Stimulated activated CD4-positive, alpha-beta T cell treated with anti-CD3 and anti-CD28 coated beads, Interleukin-1b, Interleukin-23, amount 100 ng/mL, for 1 hour (primary cell): ENCODE measurements at places on chromosomes 2 and 18.

GRCh38 chr2:213627054-213627710 is 342.9 kb downstream of the SPAG16 start:
- DNase-seq, result no peak

- no peak for DNase-seq
These were observed 28.3 kb upstream of the SLC40A1 start for GRCh38 chr2:189608795-189609422.

GRCh38 chr18:23135550-23136325 is 453 bp downstream of the CABLES1 start:
- no peak for DNase-seq

GRCh38 chr18:68494802-68495581 is 219.9 kb downstream of the TMX3 start:
- no peak for DNase-seq

DNA sequence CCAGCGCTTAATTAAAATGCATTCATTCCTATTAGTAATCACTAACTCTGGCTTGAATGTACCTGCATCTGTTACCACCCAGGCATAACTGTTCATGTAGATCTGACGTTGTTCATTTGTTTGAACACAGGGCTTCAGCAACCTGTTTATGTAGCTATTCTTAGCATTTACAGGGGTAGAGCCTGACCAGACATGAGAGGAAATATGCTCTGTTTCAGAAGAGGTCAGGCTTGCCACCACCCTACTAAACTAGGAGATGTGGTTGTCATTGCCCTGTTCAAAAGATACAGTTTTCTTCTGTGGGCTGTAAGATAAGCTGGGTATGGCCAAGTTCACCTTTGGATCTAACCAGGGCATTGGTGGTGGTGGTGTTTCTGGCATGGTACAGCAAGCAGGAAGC is 8.8 kb downstream of the MGAT5 start:
- DNase-seq, result no peak

- no peak for DNase-seq
These were observed 2.2 kb upstream of the MTCL1 start for GRCh38 chr18:8703092-8703709.

GRCh38 chr2:66507673-66508201 is 72.8 kb downstream of the MEIS1 start:
- DNase-seq, result no peak

GRCh38 chr2:190110699-190111098 is 48.2 kb upstream of the MSTN start:
- DNase-seq, result no peak

GRCh38 chr2:174606336-174606735 is 8.7 kb upstream of the WIPF1 start:
- DNase-seq, result no peak

DNA sequence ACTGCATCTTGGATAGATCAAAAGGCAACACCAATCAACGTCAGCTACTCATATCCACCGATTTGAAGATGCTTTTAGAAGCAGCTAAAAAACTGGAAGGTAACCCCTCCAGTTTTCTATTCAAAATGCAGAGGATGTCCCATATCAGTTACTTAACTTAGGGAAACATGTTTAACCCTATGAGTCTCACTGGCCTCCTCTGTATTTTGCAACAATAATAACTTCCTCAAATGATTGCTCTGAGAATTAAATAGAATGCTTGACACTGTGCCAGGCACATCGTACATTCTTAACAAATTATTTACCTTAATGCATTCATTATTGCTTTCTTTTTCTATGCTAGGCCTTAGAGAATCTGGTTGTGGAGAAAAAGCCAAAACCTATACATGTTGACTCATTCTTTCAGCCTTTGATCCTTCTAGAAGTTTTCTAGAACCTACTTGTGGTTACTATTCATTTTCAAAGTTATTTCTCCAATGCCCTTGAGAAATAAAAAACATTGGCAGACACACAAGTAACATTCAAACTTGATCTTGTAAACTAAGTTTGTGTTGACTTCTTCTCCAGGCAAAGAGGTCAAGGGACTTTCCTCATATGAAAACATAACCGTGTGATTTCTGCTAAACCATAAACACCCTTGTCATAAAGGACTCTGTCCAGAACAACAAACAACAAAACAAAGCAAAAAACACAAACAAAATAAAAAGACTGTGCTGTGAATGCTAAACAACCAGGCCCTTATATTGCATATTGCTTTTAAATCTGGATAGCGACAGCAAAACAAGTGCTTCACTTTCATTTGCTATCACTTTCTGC is 4.6 kb downstream of the DOCK10 start:
- DNase-seq, result no peak

- DNase-seq, result no peak
These were observed 61.0 kb upstream of the IL1RL1 start for GRCh38 chr2:102250278-102250821.

- no peak for DNase-seq
These were observed 15.9 kb downstream of the POLI start for GRCh38 chr18:54284981-54285785.

- no peak for DNase-seq
These were observed 376.7 kb downstream of the TDRD15 start for GRCh38 chr2:21500401-21500945.

- DNase-seq, result no peak
These were observed 28.7 kb downstream of the IKZF2 start for GRCh38 chr2:213122725-213123124.
